ENCODE measurements at places on chromosomes 4 and X.

DNA sequence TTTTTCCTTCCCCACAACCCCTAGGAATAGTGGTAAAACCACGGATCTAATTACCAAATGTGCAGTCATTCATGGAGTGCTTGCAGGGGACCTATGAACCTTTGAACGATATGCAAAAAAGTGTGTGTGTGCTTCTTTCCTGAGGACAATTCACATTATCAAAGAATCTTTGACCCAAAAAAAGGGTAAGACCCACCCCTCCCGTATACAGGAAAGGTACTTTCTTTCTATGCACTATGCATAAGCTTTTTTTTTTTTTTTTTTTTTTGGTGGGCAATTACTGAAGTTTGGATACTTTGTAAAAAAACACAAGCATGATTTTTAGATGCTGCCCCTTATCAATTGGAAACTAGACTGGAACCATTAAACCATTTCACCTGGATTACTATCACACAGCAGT is 31.4 kb downstream of the SPRY1 start:
- DNase-seq: no peak

- no peak for DNase-seq
Measured at GRCh38 chrX:136967966-136968365, 65.8 kb downstream of the GPR101 start.

- no peak for DNase-seq
Measured at GRCh38 chr4:170259631-170260153, 169.9 kb upstream of the AADAT start.

GRCh38 chr4:53497487-53498244 is 93.6 kb downstream of the LNX1 start:
- DNase-seq: no peak

GRCh38 chr4:166421556-166422156 is 548.6 kb downstream of the TLL1 start:
- no peak for DNase-seq

All from activated CD4-positive, alpha-beta T cell treated with anti-CD3 and anti-CD28 coated beads for 24 hours (primary cell).